ENCODE measurements at places on chromosomes 3 and 15.
A peak's percentile ranks its signal among the peaks of the same experiment; 100 is the strongest.

GRCh38 chr3:135755330-135756105 lies 210.0 kb upstream of the PPP2R3A start:
- DNase-seq = no peak

GRCh38 chr3:27632431-27633223 lies 89.5 kb downstream of the EOMES start:
- peak; percentile 29 for DNase-seq

GRCh38 chr3:42306499-42306898 lies 40.5 kb upstream of the CCK start:
- DNase-seq = no peak

DNA sequence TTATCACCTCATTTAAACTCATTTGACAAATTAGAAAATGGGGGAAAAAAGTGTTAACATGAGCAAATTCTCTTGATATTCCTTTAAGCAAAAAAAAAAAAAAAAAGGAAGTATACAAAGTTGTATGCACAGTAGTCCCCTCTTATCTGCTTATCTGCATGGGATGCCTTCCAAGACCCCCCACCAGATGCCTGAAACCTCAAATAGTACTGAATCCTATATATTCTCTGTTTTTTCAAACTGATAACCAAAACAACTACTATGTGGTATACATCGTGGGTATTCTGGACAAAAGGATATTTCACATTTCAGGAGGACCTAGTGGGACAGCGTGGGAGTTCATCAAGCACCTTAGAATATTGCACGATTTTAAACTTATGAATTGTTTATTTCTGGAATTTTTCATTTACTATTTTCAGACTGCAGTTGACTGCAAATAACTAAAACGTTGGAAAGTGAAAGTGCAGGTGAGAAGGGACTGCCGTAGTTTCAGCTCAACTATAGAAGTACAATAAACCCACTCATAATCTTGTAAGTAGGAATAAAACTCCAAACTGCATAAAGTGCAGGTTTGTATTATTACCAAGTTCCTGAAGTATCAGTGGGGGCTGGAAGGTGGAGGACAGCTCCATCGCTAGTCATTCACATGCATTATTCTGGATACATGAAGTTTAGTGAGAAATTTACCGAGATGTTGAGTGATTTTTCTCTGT lies 43.6 kb upstream of the PLCL2 start:
- no peak for DNase-seq

DNA sequence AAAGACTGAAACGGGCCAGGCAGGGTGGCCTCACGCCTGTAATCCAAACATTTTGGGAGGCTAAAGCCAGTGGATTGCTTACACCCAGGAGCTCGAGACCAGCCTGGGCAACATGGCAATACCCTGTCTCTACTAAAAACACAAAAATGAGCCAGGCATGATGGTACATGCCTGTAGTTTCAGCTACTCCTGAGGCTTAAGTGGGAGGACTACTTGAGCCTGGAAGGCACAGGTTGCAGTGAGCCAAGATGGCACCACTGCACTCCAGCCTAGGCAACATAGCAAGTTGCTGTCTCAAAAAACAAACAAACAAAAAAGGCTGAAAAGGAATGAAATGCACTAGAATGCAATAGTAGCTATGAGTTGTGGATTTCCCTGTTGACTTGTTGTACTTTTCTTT lies 94.7 kb downstream of the STAG1 start:
- DNase-seq = no peak

DNA sequence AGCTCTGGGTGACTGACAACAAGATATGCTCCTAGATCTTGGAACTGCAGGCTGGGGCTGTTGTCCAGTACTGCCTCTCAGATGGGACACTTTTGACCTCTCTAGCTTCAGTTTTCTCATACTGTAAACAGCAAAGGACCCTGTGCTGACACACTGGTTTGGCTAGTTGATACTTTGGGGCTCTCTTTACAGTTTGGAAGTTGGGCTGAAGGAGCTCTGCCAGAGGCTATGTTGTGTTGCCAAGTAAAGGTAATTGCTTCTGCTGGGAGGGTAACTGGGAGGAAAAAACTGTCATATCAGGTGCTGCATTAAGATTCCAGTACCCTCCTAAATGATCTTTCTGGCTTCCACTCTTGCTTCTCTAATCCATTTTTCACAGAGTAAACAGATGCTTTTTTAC lies 54.0 kb downstream of the ISL2 start:
- DNase-seq = no peak

GRCh38 chr3:55482496-55483195 lies 4.5 kb downstream of the WNT5A start:
- DNase-seq = no peak

GRCh38 chr15:94125698-94126097 lies 105.7 kb upstream of the MCTP2 start:
- DNase-seq = no peak

DNA sequence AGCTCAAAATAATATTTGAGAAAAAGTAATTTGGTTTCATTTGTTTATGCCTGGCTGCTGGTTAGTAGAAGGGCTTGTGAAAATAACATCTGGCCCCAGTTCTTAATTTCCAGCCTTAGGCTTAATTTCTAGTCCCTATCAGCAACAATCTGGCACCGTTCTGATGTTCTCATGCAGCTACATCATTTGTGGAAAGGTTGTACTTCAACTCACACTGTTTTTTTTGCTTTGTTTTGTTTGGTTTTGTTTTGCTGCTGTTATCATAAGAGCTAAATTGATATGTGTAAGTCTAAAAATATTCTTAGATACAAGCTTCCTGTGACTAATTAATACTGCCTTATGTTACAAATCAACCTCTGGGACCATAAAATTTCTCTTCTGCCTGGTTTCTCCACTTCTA lies 8.9 kb downstream of the CPA3 start:
- no peak for DNase-seq

- DNase-seq = no peak
Observed at GRCh38 chr15:75729326-75730069, 16.9 kb upstream of the CSPG4 start.

DNA sequence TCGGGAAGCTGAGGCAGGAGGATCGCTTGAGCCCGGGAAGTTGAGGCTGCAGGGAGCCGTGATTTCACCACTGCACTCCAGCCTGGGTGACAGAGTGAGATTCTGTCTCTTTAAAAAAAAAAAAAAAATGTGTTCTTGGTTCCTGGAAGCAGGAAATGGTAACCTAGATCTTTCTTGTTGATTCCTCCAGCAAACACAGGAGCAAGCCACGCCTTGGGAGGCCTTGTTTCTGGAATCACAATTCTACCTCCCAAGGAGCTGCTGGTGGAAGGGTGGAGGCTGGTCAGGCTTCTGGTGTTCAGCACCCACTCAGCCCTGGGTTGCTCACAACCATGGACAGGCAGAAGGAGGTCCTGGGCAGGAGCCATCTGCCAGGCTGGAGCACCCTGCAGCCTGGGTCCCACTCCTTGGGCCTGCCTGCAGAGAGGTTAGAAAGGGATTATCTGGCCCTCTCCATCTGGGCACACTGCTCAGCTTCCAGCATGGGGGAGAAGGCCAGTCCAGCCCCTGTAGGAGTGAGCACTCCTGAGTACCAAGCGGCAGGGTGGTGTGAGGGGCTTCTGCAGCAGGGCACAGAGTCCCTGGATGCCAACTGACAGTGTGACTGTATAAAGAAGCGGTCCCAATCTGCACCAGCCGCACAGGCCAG lies 65.6 kb downstream of the ABTB1 start:
- DNase-seq = no peak

DNA sequence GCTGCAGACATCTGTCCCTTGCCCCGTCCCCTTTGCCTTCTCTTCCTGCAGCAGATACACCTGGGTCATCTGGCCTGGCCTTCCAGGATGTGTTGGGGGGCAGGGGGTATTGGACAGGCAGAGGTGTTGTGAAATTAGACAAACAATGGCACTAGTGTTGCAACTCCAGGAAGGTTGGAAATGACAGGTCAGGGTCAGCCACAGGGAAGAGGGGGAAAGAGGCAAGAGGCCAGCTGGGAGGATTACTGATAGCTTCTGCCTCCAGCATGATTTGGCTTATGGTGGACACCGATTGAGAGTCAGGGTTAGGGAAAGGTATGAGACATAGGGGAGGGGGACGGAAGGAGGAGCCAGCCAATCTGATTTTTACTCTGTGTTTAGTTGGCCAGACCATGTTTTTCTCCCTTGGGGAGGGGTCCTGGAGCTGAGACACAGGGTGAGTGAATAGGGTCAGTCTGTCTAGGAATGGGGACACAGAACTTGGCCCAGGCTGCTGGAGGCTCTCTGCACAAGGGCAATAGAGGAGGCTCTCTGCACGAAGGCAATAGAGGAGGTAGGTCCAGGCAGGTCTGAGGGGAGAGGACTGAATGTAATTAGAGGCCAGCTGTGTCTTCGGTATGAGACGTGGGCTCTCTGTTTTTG lies 3.4 kb upstream of the ATP2B2 start:
- no peak for DNase-seq

GRCh38 chr3:113140876-113141275 lies 70.5 kb upstream of the BOC start:
- no peak for DNase-seq

GRCh38 chr15:66474135-66474534 lies 23.4 kb downstream of the SNAPC5 start:
- DNase-seq = no peak

- DNase-seq = no peak
Observed at GRCh38 chr3:105967117-105967516, 98.3 kb upstream of the CBLB start.

DNA sequence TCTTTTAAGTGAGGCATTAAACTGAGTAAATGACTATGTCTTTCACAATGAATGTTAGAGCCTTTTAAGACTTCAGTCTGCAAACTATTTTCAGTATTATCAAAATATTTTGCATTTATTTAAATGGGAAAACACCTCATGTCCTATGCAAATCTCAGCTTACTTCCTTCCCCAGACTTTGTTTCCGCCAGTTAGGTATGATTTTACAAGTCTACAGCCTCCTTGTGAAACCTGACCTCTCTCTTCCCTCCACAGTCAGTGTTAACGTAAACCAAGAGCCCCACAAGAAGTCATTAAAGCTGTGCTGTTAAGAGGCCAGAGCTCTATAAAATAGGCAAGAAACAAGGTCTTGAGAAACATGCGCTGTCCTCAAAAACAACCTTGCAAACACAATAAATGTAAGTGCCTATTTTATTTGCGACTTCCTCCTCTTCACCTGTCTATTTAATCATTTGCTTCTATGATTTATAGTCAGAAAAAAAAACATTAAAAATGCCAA lies 48.3 kb downstream of the PRTG start:
- DNase-seq = no peak

DNA sequence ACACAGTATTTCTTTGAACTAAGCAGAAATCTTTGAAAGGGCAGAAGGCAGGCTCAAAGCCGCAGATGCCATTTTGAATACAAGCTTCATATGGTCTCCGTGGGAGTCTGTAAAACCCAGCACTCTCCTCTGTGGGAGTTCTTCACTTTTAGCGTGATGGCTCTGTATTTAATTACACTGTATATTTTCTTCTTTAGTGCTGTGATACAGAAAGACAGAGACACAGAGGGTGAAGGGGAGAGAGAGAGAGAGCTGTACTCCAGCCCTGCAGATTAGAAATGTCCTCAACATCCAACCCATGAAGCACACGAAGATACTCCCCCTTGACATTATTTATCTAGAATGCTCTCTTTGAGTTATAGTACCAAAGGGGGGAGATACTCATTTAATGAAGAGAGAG lies 752.6 kb upstream of the NR2F2 start:
- DNase-seq = no peak

- no peak for DNase-seq
Observed at GRCh38 chr15:80429964-80430363, 25.8 kb downstream of the ARNT2 start.
